Chondrocyte (in vitro differentiated cells): ENCODE measurements at places on chromosomes 5 and 9. TPM values are rescaled to one million over a fixed set of nuclear protein-coding genes. Genes with fewer than 3 reads are reported as not detected.

MCCC2 gene
- 18.8 to 24.3 TPM (median 20.5 TPM) in 3 replicates for total RNA-seq

SLC36A2 gene
- total RNA-seq, result not detected in 3 replicates

CCDC171 gene
- total RNA-seq, result 2.6 to 6.3 TPM (median 3.2 TPM) in 3 replicates

SLC25A2 gene
- total RNA-seq, result 0.15 to 0.48 TPM (median 0.41 TPM) in 3 replicates

PDCD1LG2 gene
- 0.73 to 1.3 TPM (median 1.1 TPM) in 3 replicates for total RNA-seq

CTSL gene
- 77.7 to 119 TPM (median 84.6 TPM) in 3 replicates for total RNA-seq

TRIP13 gene
- 4.9 to 8.1 TPM (median 6.4 TPM) in 3 replicates for total RNA-seq

KIAA1958 gene
- 3.1 to 4.4 TPM (median 3.8 TPM) in 3 replicates for total RNA-seq

ACTBL2 gene
- total RNA-seq, result 0.10 TPM in 1 of 3 replicates, not detected in the others

C9 gene
- not detected in 3 replicates for total RNA-seq

ADAMTSL1 gene
- total RNA-seq, result 0.41 to 2.0 TPM (median 1.0 TPM) in 3 replicates

ANKRD34B gene
- not detected in 3 replicates for total RNA-seq

PRDM9 gene
- total RNA-seq, result not detected in 3 replicates

FOXD1 gene
- 28.1 to 78.9 TPM (median 28.6 TPM) in 3 replicates for total RNA-seq

NPR3 gene
- 255 to 315 TPM (median 261 TPM) in 3 replicates for total RNA-seq

ADAMTSL2 gene
- 0.15 to 0.31 TPM (median 0.23 TPM) in 3 replicates for total RNA-seq

ENHO gene
- total RNA-seq, result 0.97 to 1.6 TPM (median 1.3 TPM) in 3 replicates

MYOZ3 gene
- 1.9 to 3.3 TPM (median 2.0 TPM) in 3 replicates for total RNA-seq

PCDHB8 gene
- 1.1 to 3.1 TPM (median 1.7 TPM) in 3 replicates for total RNA-seq
